SHP77 (cell line): ENCODE measurements at places on chromosomes 7 and 10.
A peak's percentile ranks its signal among the peaks of the same experiment; 100 is the strongest.

DNA sequence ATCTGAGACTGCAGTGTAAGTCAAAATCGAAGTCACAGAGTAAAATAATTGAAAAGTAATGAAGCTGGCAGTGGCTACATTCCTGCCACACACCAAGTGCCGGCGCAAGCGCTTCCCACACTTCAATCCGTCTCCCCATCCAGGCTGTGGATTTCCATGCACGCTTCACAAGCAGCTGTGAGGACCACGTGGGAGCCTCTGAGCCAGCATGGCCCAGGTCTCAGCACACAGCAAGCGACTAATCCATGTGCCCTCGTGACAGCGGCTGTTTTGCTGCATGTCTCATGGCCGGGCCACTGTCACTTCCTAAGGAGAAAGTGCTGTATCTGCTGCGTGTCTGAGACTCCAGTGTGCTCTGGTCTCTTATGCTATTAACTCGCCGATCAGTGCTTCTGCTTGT, 566.9 kb downstream of the DNAJB6 start:
- DNase-seq = no peak

GRCh38 chr10:11742779-11743298, 657 bp downstream of the ECHDC3 start:
- no peak for DNase-seq

DNA sequence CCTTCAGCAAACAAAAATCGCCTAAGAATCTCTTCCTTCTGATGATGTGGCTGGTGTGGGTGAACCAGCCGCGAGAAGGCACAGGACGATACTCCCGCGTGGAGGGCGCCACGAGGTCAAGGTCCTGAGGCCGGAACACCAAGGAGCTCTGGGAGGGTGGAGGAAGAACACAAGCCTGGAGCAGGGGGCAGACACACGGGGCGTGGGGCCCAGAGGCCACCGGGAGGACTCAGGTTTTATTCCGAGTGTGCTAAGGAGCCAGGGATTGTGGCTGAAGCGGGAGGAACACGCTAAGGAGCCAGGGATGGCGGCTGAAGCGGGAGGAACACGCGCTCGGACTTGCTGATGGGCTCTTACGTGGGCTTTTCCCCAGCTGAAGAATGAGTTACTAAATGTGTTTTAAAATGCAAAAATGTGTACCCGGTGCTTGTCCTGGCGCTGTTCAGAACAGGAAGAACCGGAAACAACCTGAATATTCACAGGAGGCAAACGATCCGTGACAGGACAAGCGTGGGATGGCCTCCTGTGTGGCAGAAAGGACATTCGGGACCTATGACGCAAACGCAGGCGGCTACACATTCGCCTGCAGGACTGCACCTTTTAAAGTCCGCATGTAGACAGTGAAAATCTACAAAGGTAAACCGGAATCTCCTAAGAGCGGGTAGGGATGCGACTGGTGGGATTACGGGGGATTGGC, 64.0 kb downstream of the MAD1L1 start:
- DNase-seq = no peak

- DNase-seq = no peak
Observed at GRCh38 chr10:76408646-76409045, 977.2 kb downstream of the LRMDA start.

DNA sequence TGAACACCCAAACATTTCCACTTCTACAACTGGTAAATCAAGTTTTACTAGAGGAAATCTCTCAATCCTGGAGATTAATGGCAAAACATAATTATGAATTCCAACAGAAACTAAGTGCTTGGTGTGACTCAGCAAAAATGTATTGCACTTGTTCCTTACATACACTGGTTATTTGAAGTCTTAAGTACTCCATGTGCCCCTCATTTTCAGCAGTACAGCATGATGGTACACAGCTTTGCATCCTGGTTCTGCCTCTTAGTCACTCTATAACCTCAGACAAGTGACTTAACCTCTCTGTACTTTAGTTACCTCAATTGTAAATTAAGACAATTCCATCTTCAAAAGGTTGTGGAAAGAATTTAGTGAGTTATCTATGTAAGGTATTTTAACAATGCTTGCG, 12.9 kb downstream of the SLC16A12 start:
- DNase-seq = no peak

DNA sequence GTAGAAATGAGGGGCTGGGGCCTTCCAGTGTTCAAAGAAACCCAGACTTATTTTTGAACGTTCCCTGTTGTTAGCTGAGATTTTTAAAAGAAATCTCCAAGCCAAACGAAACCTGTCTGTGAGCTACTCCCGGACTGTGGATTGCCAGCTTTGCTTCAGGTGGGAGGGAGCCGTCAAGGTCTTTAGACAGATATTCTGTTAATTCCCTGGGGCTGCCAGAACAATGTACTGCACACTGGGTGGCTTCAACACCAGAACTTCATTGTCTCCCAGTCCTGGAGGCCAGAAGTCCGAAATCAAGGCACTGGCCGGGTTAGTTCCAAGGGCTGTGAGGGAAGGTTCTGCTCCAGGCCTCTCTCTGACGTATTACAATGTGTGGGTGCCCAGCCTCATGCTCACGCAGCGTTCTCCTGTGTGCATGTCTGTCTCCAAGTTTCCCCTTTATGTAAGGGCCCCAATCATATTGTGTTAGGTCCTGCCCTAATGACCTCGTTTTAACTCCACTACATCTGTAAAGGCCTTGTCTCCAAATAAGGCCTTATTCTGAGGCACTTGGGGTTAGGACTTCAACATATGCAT, 60.0 kb upstream of the GJD4 start:
- no peak for DNase-seq

DNA sequence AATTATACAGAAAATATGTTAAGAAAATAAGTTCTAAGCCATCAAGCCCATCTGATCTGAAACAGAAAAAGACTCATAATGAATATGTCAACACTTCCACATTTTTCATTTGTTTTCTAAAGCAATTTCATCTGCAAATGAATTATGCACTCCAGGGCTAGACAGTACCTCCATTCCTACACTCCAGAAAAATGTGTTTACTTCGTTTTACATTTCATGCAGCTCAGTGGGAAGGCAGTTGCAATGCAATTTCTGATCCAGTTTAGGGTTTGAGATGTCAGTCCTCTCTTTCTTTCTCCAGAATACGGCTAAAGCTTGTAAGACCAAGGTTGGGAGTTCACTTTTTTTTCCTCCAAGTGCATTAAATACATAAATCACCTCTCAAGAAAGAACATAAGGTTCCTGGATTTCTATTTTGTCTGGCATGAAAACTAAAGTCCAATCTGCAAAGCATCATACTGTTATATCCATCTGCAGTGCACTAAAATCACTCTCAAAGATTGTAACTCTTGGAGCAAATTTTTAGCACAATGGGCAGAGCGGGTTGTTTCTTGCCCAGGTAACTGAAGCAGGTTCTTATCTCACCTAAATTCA, 348.8 kb upstream of the C7orf33 start:
- no peak for DNase-seq

DNA sequence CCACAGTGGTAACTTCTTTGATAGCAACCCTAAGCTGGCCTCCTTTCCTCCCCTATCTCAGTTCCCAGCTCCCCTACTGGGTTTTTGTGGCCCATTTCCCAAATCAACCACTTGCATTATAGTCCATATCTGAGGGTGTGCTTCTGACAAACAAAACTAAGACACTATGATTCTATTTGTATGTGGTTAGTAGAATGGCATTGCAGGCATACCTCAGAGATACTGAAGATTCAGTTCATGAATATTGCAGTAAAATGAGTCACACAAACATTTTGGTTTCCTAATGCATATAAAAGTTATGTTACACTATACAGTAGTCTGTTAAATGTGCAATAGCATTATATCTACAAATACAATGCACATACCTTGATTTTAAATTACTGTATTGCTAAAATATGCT, 15.4 kb upstream of the TMEM243 start:
- DNase-seq = no peak

DNA sequence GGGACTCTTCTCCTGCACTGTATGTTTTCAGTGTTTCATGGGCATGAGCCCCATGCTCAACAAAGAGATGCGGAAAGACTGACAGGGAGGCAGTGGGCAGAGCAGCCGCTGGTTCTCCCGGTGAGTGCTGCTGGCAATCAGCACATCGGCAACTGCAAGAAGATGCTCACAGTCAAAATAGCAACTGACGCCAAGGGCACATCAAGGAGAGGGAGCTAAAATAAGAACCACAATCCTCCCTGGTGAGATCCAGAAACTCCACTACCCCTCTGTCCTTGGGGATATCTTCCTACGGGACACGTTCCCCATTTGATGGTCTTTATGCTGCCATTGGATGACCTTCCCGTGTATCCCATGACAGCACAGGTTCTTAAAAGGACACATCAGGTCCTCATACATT, 28.9 kb upstream of the SVIL start:
- no peak for DNase-seq

DNA sequence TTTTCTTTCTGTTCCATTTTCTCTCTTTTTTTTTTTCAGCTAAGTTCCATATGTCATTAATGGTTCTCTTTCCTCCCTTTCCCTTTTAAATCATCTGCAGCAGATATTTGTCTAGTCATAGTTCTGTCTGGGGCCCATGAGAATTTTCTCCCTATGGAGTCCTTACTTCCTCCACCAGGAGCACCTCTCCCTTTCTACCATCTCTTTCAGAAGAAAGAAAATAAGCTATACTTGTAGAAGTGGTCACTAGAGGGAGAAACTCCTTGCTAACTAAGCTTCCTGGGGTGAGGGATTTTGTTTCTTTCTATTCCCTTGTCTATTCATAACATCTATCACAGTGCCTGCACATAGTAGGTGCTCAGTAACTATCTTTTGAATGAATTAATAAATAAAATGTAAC, 230.2 kb upstream of the HPS1 start:
- no peak for DNase-seq

- no peak for DNase-seq
Observed at GRCh38 chr7:125098377-125098970, 168.8 kb upstream of the POT1 start.

DNA sequence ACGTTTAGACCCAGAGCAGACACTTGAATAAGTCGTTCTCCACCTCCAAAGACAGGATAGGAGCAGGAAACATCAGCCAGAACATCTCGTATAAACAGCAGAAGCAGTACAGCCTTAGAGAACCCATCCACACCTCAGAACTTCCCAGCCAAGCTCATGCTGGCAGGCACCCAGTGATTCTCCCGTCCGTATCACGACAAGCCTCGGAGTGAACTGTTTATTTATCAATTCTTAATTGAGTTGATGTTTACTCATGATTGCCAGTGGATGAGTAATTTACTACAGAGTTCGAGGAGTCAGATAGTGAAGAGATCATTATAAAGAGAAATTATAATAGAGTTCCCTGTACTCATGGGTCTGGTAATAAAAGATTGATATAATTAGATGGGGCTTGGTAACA, 811.5 kb downstream of the LRMDA start:
- no peak for DNase-seq

DNA sequence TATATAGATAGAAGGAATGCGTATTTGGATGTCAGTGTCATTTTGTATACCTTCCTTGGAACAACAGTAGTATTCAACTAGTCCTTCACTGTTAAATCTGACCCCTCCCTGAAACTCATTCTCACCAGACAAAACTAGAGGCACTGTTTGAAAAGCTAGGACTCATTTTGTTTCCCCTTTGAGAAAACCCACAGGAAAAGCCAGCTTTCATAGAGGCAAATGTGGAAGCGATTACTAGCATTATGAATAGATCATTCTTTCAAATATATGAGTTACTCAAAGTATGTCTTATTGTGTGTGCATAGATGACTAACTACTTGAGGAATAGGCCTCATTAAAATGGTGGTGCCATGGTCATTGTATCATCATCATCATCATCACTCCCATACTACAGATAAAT, 1.9 kb upstream of the ASB15 start:
- DNase-seq = peak; percentile 12

- DNase-seq = no peak
Observed at GRCh38 chr7:127682140-127682539, 30.1 kb downstream of the SND1 start.

DNA sequence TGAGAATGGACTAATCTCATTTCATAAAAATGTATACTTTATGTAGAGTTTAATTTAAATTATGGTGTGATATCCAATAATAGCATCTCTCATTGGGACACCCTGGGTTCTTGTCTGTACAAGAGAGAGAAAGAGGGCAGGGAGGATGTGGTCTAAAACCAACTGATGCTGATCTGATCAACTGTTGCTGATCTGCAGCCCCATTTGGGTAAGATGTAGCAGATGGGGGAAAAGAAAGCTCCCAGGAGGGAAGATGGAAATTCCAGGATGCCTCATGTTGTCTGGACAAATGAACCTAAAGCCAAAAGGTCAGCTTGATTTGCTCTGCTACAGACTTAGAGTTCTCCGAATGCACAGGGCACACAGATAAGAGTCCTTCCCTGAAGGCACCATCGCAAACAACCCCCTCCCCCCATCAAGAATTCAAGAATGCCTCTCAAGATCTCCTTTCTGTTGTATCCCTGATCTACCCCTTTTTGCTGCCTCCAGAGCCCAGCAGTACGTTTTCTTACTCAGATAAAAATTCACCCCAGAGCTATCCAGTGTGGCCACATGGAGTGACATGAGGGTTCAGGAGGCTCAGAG, 171.4 kb upstream of the INHBA start:
- no peak for DNase-seq

GRCh38 chr10:131086094-131086493, 225.4 kb downstream of the TCERG1L start:
- DNase-seq = no peak

- DNase-seq = no peak
Observed at GRCh38 chr10:71632896-71633600, 86.5 kb downstream of the C10orf105 start.

DNA sequence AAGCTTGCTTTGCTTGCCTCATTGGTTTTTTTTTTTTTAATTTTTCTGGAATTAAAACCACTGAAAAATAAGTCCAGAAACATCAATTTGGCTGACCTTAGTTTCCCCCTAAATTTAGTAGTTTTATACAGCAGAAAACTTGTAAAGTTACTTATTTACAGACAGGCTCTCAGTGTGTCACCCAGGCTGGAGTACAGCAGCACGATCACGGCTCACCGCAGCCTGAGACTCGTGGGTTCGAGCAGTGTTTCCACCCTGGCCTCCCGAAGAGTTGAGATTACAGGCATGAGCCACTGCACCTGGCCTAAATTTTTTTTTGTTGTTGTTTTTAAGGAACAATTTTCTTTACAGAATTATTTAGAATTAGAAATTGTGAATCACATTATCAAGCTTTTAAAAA, 250.5 kb downstream of the SDK1 start:
- DNase-seq = no peak

DNA sequence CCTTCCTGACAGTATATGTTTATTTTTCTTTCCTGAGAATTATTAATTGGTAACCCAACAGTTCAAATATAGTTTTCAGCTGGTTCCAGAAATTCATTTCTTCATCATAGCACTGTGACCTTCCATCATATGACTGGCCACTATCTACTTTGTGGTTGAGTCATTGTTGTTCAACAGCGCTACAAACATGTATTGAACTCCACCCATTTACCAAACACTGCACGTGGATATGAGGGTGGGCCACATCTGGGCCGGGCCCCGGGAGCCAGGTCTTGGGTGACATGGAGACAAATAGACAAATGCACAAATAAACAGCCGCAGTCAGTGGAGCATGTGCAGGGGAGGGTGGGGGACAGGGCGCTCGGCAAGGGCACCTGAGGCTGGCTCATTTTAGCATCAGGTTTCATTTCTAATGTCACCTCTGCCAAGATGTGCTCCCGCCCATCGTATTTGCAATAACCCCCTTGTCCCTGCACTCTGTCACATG, 24.0 kb upstream of the EEPD1 start:
- no peak for DNase-seq

GRCh38 chr10:132133005-132133404, 53.7 kb upstream of the DPYSL4 start:
- DNase-seq = no peak

GRCh38 chr7:47355684-47356083, 226.2 kb downstream of the TNS3 start:
- no peak for DNase-seq

GRCh38 chr10:34171957-34172527, 643.1 kb downstream of the PARD3 start:
- DNase-seq = no peak

GRCh38 chr10:102542800-102543418, 39.1 kb downstream of the SUFU start:
- DNase-seq = no peak
